Astrocyte (in vitro differentiated cells and primary cell): ENCODE measurements at places on chromosomes 5 and 9. TPM values are rescaled to one million over a fixed set of nuclear protein-coding genes. Genes with fewer than 3 reads are reported as not detected.

The GPR150 gene
- total RNA-seq, result 0.14 TPM in 1 of 2 replicates, not detected in the other

The SMC2 gene
- total RNA-seq, result 9.4 and 9.8 TPM in 2 replicates

The KCNN2 gene
- 0.29 and 0.32 TPM in 2 replicates for total RNA-seq

The CDK9 gene
- 70.5 and 71.7 TPM in 2 replicates for total RNA-seq

GRCh38 chr9:83557317-83557716, 19.1 kb upstream of the FRMD3 start:
- no peak for DNase-seq
